Activated naive CD4-positive, alpha-beta T cell (primary cell): ENCODE measurements at places on chromosomes 6 and 20.

- DNase-seq: no peak
These were observed 652.1 kb downstream of the HACE1 start for GRCh38 chr6:104207635-104208034.

- DNase-seq: no peak
These were observed 60.5 kb downstream of the FNDC1 start for GRCh38 chr6:159229651-159230051.

GRCh38 chr20:21315138-21315537 lies 12.0 kb downstream of the XRN2 start:
- no peak for DNase-seq

GRCh38 chr6:129498950-129499842 lies 210.8 kb downstream of the ARHGAP18 start:
- no peak for DNase-seq

DNA sequence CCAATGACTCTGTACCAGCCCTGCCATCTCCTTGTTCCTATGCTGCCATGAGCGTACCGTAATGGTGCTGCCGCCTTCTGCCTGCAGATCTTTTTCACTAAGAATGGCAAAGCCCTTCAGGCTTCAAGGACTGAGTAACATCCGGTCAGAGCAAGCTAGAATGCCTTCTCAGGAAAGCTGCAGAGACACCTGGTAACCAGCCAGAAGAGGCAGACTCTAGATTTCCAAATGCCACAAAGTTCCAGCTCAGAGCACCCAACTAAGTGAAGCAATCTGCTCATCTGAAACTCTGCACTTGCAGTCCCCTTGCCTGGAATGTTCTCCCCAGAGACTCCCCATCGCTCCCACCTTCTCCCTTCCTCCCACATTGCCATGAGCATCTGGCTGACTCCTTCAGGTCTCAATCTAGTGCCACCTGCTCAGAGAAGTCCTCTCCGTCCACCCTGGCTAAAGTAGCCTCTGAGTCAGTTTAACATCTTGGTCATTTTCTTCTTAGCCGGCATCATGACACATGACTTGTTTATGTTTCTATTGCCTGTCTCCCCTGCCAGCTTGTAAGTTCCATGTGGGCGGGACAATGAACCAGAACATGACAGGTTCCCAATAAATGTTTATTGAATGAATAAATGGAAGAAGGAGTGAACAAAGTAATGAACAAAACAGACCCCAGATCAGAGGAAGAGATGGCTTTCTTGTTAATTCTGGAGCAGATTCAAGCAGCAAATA lies 6.9 kb upstream of the OCSTAMP start:
- no peak for DNase-seq

GRCh38 chr6:5126214-5126613 lies 41.1 kb downstream of the PPP1R3G start:
- DNase-seq: no peak

DNA sequence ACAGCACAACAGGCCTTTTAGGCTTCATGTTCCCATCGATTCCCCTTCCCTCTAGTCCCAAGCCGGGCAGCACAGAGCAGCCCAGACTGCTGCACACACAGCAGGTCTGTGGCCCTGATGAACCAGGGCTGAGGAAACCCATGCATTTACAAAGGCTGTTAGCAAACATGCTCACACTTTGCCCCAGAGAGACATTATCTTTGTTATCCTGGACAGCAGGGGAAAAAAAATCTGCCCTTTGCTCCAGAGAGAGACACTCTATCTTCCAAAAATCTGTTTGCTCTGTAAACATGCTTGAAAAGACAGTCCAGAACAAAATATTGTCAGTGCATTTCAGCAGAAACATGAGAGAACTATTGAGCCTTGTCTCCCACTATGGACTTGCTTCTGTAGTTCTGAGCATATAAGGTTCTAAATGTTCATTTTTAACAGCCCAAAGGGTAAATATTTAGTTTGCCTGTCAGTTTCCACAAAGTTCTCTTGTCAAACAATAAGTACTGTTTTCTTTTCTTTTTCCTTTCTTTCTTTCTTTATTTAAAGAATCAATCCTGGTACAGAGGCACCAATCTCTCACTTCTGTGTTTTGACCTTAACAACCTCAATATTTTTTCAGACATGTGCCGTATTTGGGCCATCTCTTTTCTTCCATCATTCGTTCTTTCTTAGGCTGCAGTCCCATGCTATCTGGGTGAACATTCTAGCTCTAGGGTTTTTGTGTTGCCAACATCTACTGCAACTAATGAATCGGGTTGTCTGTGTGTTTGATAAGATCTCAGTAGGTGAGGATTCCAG lies 468.0 kb downstream of the EPM2A start:
- DNase-seq: no peak

- no peak for DNase-seq
These were observed 167.9 kb upstream of the TNFAIP3 start for GRCh38 chr6:137699031-137699683.

- no peak for DNase-seq
These were observed 949.9 kb upstream of the FLRT3 start for GRCh38 chr20:15287329-15287728.

DNA sequence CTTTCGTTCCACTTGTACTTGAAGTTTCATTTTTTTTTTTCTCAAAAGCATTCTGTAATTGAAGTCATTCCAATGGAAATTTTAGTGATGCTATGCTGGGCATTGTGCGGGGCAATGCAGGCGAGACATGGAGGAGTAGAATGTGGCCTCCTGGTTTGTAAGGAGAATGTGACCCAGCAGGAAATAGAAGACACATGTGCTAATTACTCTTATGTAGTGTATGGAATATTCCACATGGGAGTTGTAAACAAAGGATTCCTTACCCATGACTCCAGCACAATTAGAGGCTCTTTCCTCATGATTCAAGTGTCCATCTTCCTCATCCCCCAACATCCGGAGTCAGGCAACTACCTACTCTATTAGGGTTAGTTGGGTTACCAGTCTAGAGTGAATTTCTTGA lies 14.9 kb upstream of the RFPL4B start:
- no peak for DNase-seq

DNA sequence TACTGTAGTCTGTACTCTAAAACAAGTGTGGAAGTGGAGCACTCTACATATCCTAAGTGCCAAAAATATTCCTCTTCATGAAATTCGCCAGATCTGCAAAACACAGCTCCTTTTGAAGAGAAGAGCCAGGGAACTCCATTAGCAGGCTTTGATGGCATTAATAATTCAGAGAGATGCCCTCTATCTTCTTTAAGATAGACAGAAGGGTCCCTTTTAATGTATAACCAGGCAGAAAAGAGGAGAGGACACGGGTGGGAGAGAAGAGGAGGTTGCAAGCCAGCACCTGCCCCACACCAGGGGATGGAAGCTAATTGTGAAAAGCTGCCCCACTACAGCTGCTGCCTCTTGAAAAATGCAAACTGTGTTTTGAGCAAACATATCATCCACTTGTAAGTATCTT lies 3.7 kb upstream of the RFPL4B start:
- DNase-seq: no peak

DNA sequence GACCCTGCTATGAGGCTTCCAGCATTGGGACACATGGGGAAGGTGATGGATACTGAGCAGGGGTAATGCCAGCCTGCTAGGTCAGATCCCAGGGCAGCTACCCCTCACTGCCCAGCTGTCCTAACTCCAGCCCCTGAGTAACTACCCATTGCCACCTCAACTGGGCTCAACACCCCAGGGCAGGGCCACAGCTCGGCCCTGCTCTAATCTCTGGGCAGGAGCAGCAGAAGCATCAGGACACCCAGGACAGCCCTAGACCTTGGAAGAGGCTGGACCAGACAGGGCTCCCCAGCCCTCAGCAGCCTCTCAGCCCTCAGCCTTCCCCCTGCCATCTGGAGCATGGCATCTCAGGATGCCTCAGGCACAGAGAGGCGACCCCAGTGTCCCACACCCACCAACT lies 67.4 kb upstream of the TOP1 start:
- no peak for DNase-seq

DNA sequence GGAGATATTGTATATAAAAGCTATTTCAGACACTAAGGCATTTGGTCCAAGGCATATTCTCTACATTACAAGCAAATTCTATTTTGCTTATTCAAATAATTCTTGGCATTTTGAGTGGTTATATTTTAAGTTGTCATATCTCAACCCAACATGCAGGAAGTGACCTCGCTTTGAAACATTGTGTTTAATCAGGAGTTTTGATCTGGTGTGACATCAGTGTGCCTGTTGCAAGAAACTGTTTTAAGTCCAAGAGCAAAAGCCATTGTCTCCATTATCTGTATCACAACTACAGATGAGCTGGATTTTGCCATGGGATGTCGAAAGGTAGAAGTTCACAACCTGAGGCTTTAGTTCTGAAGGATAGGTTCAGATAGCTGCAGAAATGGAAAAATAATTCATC lies 509.9 kb upstream of the ID4 start:
- no peak for DNase-seq

- no peak for DNase-seq
These were observed 5.2 kb upstream of the TP53RK start for GRCh38 chr20:46694484-46694883.

GRCh38 chr6:159902620-159903019 lies 11.8 kb downstream of the MAS1 start:
- no peak for DNase-seq

- no peak for DNase-seq
These were observed 106.7 kb upstream of the CST7 start for GRCh38 chr20:24842274-24842917.

GRCh38 chr6:389622-390021 lies 1.9 kb upstream of the IRF4 start:
- DNase-seq: no peak

GRCh38 chr20:35120012-35120701 lies 27.0 kb downstream of the EDEM2 start:
- no peak for DNase-seq

GRCh38 chr6:3471286-3471685 lies 14.4 kb upstream of the SLC22A23 start:
- no peak for DNase-seq

DNA sequence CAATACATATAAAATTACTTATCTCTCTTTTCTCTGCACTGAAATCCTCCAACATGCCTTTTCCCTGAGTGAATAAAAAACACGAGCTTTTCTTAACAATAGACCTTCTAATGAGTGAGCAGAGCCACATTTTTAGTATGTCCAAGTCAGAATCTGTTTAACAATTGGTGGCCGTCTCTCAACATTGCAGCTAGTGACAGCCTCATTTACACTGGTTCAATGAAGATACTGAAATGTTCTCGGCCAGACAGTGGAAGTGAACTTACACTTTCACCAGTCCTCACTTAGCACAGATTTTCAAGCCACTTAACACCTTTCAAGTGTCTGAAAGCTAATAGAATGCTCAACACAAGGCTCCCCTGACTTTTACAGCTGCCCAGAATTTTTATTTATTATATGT lies 767.1 kb downstream of the KIF16B start:
- DNase-seq: no peak

DNA sequence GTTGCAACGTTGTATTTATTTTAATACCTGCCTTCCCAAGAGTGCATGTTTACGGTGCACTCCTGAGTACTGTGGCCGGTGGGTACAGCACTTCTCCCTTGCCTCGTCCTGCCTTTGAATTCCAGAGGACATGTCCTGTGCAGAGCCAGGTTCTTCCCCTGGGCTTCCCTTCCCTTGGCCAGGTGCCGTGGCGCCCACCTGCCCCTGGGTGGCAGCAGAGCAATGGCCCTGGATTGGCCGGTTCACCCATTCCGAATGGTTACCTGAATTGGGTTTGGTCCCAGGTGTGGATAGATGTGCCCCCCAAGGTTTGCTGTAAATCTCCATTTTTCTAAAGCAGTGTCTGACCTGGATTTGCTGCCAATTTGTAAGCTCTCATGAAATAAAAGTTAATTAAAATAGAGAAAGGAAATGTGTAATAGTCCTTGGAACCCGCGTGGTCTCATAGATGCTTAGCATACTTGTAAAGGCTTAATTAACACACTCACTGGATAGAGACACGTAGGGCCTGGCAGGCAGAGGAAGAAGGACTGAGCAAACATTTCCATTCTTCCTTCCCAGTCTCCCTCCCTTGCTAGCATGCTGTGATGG lies 40.6 kb downstream of the DTD1 start:
- DNase-seq: no peak

DNA sequence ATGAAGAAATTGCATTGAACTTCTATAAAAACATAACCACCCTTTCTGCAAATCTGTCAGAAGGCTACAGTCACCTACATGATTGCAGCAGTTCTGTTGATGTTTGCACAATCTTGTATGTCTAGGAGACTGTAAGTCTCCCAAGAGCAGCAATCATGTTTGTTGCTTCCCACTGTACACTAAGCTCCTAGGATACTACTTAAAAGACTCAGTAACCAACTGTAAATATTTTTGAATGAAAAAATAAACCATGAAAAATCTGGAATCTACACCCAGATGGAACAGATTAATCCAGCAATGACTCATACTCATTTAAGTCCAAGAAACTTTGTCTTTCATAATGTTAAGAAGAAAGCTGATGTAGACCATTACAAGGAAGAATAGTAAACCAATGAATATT lies 168.5 kb upstream of the ATXN1 start:
- DNase-seq: no peak

DNA sequence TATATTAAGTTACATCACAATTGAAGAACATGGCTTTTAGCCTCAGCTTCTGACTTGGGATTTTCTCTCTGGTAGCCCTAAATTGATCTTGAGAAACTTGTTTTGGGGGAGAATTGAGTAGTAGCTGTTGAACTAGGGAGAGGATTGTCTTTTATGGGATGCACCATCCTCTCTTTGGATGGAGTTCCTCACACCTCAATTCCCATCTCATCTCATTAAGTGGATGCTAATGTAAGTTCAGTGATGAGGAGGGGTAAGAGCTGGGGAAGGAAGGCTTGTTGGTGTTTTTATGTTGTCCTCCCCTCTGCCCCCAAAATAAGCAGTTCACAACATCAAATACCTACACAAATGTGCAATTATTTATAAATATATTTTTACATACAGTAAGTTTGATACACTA lies 4.0 kb downstream of the GJA1 start:
- DNase-seq: no peak

DNA sequence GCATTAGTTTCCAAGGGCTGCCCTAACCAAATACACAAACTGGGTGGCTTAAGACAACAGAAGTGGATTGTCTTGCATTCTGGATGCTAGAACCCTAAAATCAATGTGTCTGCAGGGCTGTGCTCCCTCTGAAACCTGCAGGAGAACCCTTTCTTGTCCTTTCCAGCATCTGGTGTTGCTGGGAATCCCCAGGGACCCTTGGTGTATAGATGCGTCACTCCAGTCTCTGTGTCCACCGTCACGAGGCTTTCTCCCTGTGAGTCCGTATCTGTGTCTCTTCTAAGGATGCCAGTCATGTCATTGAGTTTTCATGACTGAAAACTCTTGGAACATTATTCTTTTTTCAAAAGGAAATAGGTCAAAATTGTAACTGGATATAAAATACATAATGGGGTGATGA lies 142.9 kb downstream of the RNASET2 start:
- no peak for DNase-seq
